ENCODE measurements at places on chromosomes 5 and 9. TPM values are rescaled to one million over a fixed set of nuclear protein-coding genes. Genes with fewer than 3 reads are reported as not detected.

The RABEPK gene
- total RNA-seq: 22.2 TPM

The SLCO4C1 gene
- not detected for total RNA-seq

The TMED9 gene
- total RNA-seq: 124 TPM

The ADAMTS19 gene
- not detected for total RNA-seq

The FAM221B gene
- not detected for total RNA-seq

The LMBRD2 gene
- total RNA-seq: 5.9 TPM

Measured in vein endothelial cell (primary cell).